ENCODE measurements at places on chromosomes 4 and X. TPM values are rescaled to one million over a fixed set of nuclear protein-coding genes. Genes with fewer than 3 reads are reported as not detected.

DNA sequence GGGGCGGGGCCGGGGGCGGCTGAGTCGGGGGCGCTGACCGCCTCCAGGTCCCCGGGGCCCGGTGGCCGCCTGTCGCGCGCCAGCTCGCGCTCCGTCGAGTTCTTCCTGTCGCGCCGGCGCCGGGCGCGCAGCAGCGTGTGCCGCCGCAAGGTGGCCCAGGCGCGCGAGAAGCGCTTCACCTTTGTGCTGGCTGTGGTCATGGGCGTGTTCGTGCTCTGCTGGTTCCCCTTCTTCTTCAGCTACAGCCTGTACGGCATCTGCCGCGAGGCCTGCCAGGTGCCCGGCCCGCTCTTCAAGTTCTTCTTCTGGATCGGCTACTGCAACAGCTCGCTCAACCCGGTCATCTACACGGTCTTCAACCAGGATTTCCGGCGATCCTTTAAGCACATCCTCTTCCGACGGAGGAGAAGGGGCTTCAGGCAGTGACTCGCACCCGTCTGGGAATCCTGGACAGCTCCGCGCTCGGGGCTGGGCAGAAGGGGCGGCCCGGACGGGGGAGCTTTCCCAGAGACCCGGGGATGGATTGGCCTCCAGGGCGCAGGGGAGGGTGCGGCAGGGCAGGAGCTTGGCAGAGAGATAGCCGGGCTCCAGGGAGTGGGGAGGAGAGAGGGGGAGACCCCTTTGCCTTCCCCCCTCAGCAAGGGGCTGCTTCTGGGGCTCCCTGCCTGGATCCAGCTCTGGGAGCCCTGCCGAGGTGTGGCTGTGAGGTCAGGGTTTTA, 1.5 kb downstream of the ADRA2C start:
- peak; percentile 15 for DNase-seq
- H3K4me1 ChIP-seq: no peaks in the 10 kb centered on the region
- H3K27me3 ChIP-seq: peaks cover 25% of the 10 kb centered on the region
- no peak overlapping the region for H3K27ac ChIP-seq
- no peaks in the 10 kb centered on the region for H3K36me3 ChIP-seq

GRCh38 chrX:1403228-1403627, 11.3 kb upstream of the SLC25A6 start:
- no peaks in the 10 kb centered on the region for H3K27me3 ChIP-seq
- H3K4me1 ChIP-seq: no peaks in the 10 kb centered on the region
- no peak for DNase-seq
- H3K4me3 ChIP-seq: no peak overlapping the region

GRCh38 chr4:30718021-30718542, 2.1 kb upstream of the PCDH7 start:
- no peaks in the 10 kb centered on the region for H3K36me3 ChIP-seq
- H3K4me1 ChIP-seq: peaks cover 3% of the 10 kb centered on the region
- no peaks in the 10 kb centered on the region for H3K27me3 ChIP-seq
- peak overlapping the region; percentile 92 for H3K4me3 ChIP-seq

DNA sequence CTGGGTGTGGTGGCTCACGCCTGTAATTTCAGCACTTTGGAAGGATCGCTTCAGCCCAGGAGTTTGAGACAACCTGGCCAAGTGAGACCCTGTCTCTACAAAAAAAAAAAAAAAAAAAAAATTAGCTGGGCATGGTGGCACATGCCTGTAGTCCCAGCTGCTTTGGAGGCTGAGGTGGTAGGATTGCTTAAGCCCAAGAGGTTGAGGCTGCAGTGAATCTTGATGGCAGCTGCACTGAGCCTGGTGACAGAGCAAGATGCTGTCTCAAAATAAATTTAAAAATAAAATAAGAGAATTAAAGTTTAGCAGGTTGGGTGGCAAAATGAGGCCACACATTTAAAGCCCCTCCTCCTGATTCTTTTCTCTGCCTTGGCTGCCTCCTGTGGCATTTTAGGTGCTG, 47.1 kb downstream of the HTT start:
- DNase-seq: no peak
- H3K27me3 ChIP-seq: no peaks in the 10 kb centered on the region
- no peak overlapping the region for H3K4me3 ChIP-seq
- no peaks in the 10 kb centered on the region for H3K4me1 ChIP-seq

GRCh38 chr4:81502564-81502963, 30.9 kb upstream of the RASGEF1B start:
- H3K4me1 ChIP-seq: peaks cover 17% of the 10 kb centered on the region
- no peak overlapping the region for H3K4me3 ChIP-seq
- DNase-seq: no peak
- H3K27me3 ChIP-seq: no peaks in the 10 kb centered on the region
- H3K27ac ChIP-seq: no peak overlapping the region
- H3K36me3 ChIP-seq: no peaks in the 10 kb centered on the region

- H3K4me1 ChIP-seq: no peaks in the 10 kb centered on the region
- no peak for DNase-seq
- H3K27me3 ChIP-seq: peaks cover 3% of the 10 kb centered on the region
- H3K36me3 ChIP-seq: no peaks in the 10 kb centered on the region
- no peak overlapping the region for H3K27ac ChIP-seq
- no peak overlapping the region for H3K4me3 ChIP-seq
These were observed 11.3 kb downstream of the RASSF6 start for GRCh38 chr4:73608689-73609594.

The WDR17 gene
- 0.77 TPM for polyA plus RNA-seq

DNA sequence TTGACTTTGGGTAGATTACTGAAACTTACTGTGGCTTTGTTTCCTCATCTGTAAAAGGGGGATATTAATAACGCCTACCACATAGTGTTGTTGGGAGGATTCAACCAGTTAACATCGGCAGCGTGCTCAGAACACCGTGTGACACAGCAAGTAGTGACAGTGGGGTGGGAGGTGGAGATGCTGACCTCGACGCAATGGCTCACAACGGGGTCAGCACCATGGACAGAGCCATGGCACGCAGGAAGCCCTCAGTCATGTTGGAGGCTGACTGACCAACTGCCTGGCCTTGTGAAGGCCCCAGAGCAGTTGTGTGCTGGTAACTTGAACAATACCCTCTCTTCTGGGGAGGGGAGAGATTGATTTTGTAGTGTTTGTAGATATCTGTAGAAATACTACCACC, 93.2 kb downstream of the WFS1 start:
- peaks cover 14% of the 10 kb centered on the region for H3K27me3 ChIP-seq
- H3K4me3 ChIP-seq: no peak overlapping the region
- no peaks in the 10 kb centered on the region for H3K36me3 ChIP-seq
- DNase-seq: peak; percentile 55
- H3K27ac ChIP-seq: no peak overlapping the region

DNA sequence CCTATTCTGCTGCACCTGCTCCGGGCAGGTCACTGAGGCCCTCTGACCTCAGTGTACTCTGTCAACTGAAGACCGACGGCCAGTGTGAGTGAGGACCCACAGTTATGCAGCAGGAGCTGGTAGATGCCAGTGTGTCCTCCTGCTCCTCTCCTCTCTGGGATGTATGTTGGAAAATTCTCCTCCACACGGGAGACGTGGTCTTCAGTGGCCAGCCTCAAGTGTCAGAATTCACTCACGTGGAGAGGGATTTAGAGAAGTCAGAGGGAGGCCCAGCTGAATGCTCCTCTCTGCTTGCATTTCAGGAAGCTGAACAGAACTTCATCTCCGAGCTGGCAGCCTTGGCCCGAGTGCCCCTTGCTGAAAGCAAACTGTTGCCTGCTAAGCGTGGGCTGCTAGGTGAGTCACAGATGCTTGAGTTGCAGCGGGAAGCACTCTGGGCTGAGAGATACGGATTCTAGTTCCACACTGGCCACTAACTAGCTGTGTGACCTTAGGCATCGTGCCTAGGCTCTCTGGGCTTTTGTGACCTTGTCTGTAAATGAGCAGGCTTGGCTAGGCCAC, 83.6 kb downstream of the CRMP1 start:
- peaks cover 2% of the 10 kb centered on the region for H3K36me3 ChIP-seq
- no peak overlapping the region for H3K4me3 ChIP-seq
- no peak for DNase-seq
- H3K4me1 ChIP-seq: no peaks in the 10 kb centered on the region
- H3K27ac ChIP-seq: no peak overlapping the region
- H3K27me3 ChIP-seq: no peaks in the 10 kb centered on the region

The HSPA4L gene
- 2.6 TPM for polyA plus RNA-seq

- peak; percentile 12 for DNase-seq
- no peak overlapping the region for H3K4me3 ChIP-seq
- H3K27me3 ChIP-seq: no peaks in the 10 kb centered on the region
- H3K36me3 ChIP-seq: no peaks in the 10 kb centered on the region
- no peak overlapping the region for H3K27ac ChIP-seq
These were observed 26.8 kb downstream of the ATP7A start for GRCh38 chrX:77937291-77937690.

GRCh38 chrX:57103489-57103888, 17.9 kb downstream of the SPIN2B start:
- H3K36me3 ChIP-seq: no peaks in the 10 kb centered on the region
- H3K4me3 ChIP-seq: no peak overlapping the region
- H3K27ac ChIP-seq: no peak overlapping the region
- H3K27me3 ChIP-seq: no peaks in the 10 kb centered on the region
- DNase-seq: no peak
- H3K4me1 ChIP-seq: no peaks in the 10 kb centered on the region

The CNKSR2 gene
- polyA plus RNA-seq: 1.5 TPM

GRCh38 chr4:52051615-52052474, 741 bp downstream of the SPATA18 start:
- no peaks in the 10 kb centered on the region for H3K36me3 ChIP-seq
- H3K4me3 ChIP-seq: peak overlapping the region; percentile 65
- peak; percentile 96 for DNase-seq
- H3K4me1 ChIP-seq: peaks cover 16% of the 10 kb centered on the region
- H3K27ac ChIP-seq: peak overlapping the region; percentile 74

The SHISA3 gene
- polyA plus RNA-seq: 12.7 TPM

- H3K27ac ChIP-seq: no peak overlapping the region
- no peaks in the 10 kb centered on the region for H3K4me1 ChIP-seq
- peaks cover 55% of the 10 kb centered on the region for H3K27me3 ChIP-seq
- H3K36me3 ChIP-seq: no peaks in the 10 kb centered on the region
- H3K4me3 ChIP-seq: no peak overlapping the region
These were observed 39.2 kb downstream of the FGFRL1 start for GRCh38 chr4:1050486-1051213.

GRCh38 chr4:183348706-183349659, 26.8 kb upstream of the CLDN24 start:
- no peak overlapping the region for H3K27ac ChIP-seq
- DNase-seq: no peak
- no peaks in the 10 kb centered on the region for H3K4me1 ChIP-seq
- H3K27me3 ChIP-seq: no peaks in the 10 kb centered on the region

DNA sequence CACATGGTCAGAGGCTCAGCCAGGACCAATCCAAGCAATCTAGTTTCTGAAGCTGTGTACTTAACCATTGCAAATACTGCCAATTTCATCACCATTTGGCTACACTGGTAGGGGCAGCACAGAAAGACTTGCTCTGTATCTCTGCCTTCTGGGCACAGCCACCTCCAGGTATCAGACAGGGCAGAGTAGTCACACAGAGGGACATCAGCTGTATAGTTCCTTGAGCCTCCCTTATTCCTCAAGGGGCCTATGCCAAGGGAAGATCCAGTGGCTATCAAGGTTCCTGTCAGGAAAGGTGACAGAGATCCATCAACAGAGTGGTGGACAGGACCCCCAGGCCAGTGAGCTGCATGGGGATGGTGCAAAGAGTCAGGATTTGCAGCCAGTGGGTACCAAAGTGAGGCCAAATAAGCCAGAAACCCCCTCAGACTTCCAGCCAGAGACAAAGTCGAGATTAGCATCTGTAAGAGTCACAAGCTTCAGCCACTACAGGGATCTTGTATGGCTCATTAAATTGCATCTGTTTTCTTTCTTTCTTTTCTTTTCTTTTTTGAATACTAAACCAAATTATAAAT, 381.6 kb upstream of the CPEB2 start:
- H3K27ac ChIP-seq: peak overlapping the region; percentile 55
- DNase-seq: no peak
- H3K4me3 ChIP-seq: no peak overlapping the region
- no peaks in the 10 kb centered on the region for H3K27me3 ChIP-seq
- no peaks in the 10 kb centered on the region for H3K36me3 ChIP-seq

GRCh38 chr4:112282860-112283667, 2.6 kb downstream of the TIFA start:
- H3K27ac ChIP-seq: no peak overlapping the region
- H3K4me1 ChIP-seq: peaks cover 14% of the 10 kb centered on the region
- no peak overlapping the region for H3K4me3 ChIP-seq
- no peaks in the 10 kb centered on the region for H3K36me3 ChIP-seq
- DNase-seq: no peak
- no peaks in the 10 kb centered on the region for H3K27me3 ChIP-seq

GRCh38 chr4:139963708-139964107, 190.3 kb downstream of the MAML3 start:
- no peaks in the 10 kb centered on the region for H3K27me3 ChIP-seq
- no peak for DNase-seq
- H3K36me3 ChIP-seq: no peaks in the 10 kb centered on the region

DNA sequence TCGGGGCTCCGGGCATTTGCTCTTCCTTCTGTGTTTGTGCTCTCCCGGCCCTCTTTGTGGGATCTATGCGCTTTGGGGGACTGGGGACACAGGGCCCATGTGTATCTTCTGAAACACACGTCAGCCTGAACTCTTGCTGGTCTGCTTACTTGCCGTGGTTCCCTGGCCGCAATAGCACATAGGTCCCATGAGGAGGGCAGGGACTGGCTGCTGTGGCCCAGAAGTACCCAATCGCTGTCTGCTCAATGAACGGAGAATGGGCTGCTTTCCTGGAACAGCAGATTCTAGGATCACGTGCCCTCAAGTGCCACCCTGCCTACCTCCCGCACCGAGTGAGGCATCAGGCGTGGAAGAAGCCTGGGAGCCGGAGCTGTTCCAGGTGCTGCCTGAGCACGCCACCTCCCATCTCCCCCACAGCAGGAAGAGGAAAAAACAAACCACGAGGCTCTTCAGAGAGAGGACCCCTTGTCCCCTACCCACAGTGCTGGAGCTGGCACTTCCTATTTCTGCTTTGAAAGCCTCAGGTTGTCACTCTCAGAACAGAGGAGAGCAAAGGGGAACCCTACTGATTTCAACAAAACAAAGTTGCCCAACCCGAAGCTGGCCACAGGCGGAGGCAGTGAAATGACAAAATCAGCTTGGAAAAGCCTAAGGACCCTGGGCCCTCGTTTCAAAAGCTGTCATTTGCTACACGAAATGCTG, 3.8 kb downstream of the G6PD start:
- no peak for DNase-seq
- no peaks in the 10 kb centered on the region for H3K36me3 ChIP-seq
- H3K4me3 ChIP-seq: no peak overlapping the region
- H3K27ac ChIP-seq: no peak overlapping the region

- peaks cover 12% of the 10 kb centered on the region for H3K4me1 ChIP-seq
- H3K27ac ChIP-seq: peak overlapping the region; percentile 54
- no peak overlapping the region for H3K4me3 ChIP-seq
- H3K36me3 ChIP-seq: no peaks in the 10 kb centered on the region
These were observed 152.5 kb upstream of the PJA1 start for GRCh38 chrX:69317721-69318120.

- H3K4me3 ChIP-seq: no peak overlapping the region
- no peak overlapping the region for H3K27ac ChIP-seq
- H3K4me1 ChIP-seq: no peaks in the 10 kb centered on the region
- no peaks in the 10 kb centered on the region for H3K36me3 ChIP-seq
- peak; percentile 24 for DNase-seq
These were observed 22.9 kb upstream of the ANK2 start for GRCh38 chr4:113026556-113026955.

GRCh38 chrX:53678667-53679066, 7.9 kb downstream of the HUWE1 start:
- no peaks in the 10 kb centered on the region for H3K27me3 ChIP-seq
- H3K36me3 ChIP-seq: peaks cover 18% of the 10 kb centered on the region
- no peaks in the 10 kb centered on the region for H3K4me1 ChIP-seq
- peak; percentile 15 for DNase-seq
- no peak overlapping the region for H3K4me3 ChIP-seq

The TMPRSS11A gene
- polyA plus RNA-seq: not detected

- peaks cover 32% of the 10 kb centered on the region for H3K4me1 ChIP-seq
- no peak overlapping the region for H3K4me3 ChIP-seq
- no peak overlapping the region for H3K27ac ChIP-seq
- no peaks in the 10 kb centered on the region for H3K27me3 ChIP-seq
- H3K36me3 ChIP-seq: no peaks in the 10 kb centered on the region
- no peak for DNase-seq
These were observed 23.1 kb downstream of the ENOX2 start for GRCh38 chrX:130879869-130880268.

Measured in cardiac muscle cell (in vitro differentiated cells and primary cell).